Hematopoietic multipotent progenitor cell treated with erythropoietin and hydrocortisone succinate and interleukin-3 and kit ligand, for 17 days (in vitro differentiated cells): ENCODE measurements at places on chromosomes 6 and 20.

- DNase-seq, result no peak
Observed at GRCh38 chr6:158769771-158770432, 49.3 kb downstream of the EZR start.

- DNase-seq, result no peak
Observed at GRCh38 chr6:105493736-105494135, 90.9 kb upstream of the PREP start.

DNA sequence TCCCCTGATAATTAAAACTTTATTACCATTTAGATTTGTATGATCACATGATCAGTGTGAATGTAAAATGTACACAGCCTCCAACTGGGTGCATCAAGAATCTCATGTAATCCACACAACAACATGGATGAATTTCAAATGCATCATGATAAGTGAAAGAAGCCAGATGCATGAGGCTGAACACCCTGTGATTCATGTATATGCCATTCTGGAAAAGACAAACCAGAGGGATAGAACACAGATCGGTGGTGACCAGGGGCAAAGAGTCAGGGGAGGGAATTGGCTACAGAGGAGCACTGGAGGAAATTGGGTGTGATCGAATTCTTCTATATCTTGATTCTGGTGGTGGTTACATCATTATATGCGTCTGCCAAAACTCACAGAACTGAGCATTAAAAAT lies 170.7 kb upstream of the SLC24A3 start:
- DNase-seq, result no peak

- DNase-seq, result peak; percentile 52
Observed at GRCh38 chr20:62534526-62535221, 58.9 kb upstream of the GATA5 start.

DNA sequence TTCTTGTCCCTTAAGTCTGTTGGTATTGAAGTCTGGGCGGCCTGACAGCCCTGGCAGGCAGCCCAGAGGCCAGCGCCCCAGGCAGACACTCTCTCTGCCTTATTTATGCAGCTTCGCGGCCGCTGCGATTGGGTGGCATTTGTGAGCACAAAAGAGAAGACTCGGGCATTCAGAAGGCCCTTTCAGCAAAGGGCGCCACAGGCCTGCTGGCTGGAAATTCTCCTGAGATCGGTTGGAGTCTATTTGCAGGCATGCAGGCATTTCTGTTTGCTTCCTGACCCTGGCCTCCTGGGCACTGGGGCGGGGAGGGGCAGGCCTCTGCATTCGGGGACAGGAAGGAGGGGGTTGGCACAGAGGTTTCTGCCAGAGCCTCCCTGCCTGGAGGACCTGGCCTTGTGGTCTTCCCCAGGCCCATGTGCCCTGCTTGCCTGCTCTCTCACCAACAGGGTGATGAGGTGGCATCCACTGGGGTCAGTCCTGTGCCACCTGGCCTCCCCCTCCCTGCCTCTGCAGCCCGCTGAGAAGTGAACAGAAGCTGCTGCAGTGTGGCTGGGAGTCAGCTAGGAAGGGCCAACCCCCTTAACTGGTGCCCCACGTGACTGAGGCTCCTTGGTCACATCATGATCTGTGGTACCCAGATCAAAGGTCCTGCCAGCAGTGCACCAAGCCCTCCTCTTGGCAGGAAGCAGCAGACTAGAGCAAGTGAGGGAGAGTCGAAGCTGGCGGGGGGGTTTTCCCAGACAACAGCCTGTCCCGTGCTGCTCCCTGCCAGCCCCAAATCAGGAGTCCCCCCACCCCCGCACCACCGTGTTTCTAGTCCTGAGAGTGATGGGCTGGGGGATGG lies 16.6 kb upstream of the CCDC167 start:
- DNase-seq, result no peak

DNA sequence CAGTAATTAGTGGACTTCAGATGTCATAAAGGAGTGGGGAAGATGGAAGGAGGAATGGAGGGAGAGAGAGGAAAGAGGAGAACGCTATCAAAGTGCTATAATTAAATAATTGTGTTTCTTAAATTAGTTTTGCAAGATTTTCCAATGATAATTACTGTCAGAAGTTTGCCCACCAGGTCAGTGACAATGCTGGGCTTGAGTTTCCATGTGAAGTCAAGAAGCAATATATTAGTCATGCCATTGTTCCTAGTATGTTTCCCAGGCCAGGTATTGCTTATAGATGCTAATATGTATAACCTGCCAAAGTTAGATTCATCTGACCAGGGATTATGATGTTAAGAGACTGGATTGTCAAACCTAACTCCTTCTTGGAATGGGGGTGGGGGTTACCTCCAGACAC lies 131.9 kb downstream of the GJA10 start:
- no peak for DNase-seq

DNA sequence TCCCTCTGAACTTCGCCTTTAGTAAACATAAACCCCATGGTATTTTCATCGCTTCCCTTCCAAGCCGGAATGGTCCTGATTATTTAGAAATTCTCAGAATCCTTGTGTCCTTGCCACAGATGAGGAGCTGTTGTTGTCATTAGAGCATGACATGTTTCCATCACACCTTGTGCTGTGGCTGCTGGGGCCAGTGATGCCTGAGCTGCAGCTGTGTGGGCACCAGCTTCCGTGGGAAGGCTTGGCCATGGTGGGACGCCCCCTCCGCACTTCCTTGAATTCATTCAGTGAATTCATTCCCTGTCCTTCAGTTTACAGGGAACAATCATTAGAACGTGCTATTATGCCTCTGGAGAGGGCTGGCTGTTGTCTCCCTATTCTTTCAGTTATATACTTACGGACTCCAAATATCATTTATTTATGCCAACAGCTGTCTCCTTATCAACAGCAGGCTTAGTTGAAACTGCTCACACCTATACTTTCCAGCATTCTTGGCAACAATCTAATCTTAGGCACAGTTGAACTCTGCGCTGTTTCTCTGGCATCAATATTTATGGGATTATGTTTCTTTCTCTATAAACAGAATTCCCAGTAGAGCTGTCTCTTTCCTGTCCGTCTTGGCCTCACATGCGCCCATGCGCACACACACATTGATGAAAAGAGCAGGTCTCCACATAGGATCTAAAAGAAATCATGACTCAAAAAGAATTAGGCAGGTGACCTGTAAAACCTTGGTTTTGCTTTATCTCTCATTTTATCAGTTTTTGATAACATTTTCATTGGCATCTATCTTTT lies 9.0 kb downstream of the ADGRF1 start:
- DNase-seq, result no peak

- DNase-seq, result peak; percentile 89
Observed at GRCh38 chr6:49646130-49646824, 9.6 kb upstream of the RHAG start.

DNA sequence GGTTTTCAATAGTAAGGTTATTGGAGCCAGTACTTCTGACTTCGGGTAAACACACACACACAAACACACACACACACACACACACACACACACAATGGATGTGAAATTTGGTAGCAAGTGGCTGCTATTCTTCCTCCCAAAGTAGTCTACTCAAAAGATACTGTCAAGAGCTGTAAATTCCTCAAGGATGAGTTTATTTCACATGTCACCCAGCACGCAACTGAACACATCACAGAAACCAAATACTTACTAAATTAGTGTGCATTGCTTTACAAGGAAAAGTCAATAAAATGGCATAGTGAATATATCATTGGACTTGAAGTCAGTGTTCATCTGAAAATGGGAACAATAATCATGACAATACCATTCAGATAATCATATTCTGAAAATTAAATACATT lies 32.9 kb downstream of the MMUT start:
- DNase-seq, result no peak

GRCh38 chr20:54044156-54044555 lies 26.2 kb downstream of the BCAS1 start:
- peak; percentile 37 for DNase-seq

DNA sequence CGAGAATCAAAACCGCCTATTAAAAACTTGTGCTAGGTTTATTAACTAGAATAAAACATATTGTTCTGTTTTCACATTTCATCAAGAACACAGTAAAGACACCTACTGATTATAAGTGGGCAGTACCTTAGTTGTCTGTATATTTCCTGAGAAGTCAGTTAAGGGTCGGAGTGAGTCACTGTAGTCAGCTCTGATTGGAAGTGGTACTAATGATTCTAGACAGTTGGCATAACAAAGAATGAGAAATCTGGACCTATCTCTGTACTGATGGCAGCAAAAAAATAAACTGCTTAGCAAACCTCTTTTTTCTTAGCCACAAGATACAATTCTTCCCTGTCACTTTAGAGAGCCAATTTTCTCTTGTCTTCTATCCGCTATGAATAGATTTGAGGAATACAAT lies 387.3 kb upstream of the ADGRB3 start:
- no peak for DNase-seq

- DNase-seq, result no peak
Observed at GRCh38 chr6:90583179-90583835, 3.6 kb downstream of the MAP3K7 start.

GRCh38 chr6:112235956-112236355 lies 18.4 kb downstream of the LAMA4 start:
- DNase-seq, result no peak

- no peak for DNase-seq
Observed at GRCh38 chr6:80932359-80932758, 820.1 kb downstream of the TENT5A start.

DNA sequence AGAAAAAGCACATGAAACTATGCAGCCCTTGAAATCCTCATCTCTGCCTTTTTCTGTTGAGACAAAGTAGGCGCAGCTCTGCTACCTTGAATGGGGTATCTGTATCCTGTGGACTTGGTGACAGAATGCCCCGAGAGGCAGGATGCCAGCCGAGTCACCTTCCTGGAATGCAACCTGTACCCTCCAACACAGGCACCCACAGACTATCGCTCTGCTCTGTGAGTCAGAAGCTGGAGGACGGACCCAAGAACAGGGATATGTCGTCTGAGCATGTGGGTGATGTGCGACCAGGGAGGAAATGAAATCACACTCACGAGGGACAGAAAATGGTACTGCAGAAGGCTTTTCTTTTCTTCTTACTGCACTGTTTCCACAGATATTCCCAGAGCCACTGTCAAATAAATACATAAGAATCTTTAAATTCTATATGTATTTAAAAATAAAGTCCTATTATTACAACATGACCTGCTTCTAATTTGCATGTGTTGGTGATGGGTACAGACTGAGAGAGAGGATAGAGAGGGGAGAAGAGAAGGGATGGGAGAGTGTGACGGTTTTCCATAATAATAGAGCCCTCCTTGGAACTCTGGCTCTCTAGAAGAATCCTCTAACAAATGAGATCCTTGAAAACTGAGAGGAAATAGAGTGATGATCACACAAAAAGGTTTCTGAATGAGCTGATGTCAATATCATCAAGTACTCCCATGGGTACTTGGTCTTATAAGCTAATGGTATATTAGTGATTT lies 308.1 kb downstream of the FOXC1 start:
- no peak for DNase-seq

DNA sequence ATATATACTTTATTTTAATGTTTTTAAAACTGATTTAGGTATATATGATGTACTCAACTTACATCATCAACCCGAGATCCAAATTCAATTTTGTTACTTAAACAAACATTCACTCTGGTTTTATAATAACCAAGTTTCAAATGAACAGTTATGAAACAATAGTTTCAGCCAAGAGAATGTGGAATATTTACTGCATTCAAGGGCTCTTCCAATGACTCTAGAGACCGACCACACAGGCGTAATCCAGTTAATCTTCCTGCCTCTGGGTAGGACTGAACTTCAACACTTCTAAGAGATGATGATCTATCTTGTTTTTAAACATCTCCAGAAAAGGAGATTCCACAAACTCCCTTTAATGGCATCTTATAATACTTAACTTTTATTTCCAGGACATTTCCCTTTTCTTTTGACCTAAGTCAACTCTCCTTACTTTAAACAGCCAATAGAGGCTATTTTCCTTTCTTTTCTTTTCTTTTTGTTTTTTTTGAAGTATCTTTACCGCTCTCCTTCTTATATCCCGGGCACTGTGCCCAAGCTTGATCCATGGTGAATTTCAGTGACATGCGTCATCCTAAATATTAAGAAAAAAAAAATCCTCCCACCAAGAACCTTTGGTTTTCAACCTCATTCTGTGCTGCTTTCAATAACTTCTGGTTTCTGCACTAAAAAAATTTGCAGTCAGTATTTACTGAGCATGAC lies 110.1 kb downstream of the KIF13A start:
- no peak for DNase-seq

DNA sequence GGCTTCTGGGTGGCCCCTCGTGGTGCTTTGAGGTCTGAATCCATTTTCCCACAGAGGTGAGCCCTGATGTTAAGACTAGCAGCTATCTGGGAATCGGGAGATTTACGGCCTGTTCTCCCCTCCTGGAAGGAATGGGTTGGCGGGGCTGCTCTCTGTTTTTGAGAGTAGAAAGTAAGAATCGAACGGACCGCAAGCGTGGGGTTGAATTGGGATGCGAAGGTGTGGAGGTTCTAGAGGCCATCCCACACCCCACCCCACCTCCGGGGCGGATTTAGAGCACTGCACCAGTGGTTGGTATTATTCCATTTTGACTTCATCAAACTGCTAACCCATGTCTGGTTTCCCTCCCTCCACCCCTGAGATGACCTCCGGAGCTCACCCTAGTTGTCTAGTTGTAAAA lies 11.5 kb downstream of the PYGB start:
- DNase-seq, result no peak

DNA sequence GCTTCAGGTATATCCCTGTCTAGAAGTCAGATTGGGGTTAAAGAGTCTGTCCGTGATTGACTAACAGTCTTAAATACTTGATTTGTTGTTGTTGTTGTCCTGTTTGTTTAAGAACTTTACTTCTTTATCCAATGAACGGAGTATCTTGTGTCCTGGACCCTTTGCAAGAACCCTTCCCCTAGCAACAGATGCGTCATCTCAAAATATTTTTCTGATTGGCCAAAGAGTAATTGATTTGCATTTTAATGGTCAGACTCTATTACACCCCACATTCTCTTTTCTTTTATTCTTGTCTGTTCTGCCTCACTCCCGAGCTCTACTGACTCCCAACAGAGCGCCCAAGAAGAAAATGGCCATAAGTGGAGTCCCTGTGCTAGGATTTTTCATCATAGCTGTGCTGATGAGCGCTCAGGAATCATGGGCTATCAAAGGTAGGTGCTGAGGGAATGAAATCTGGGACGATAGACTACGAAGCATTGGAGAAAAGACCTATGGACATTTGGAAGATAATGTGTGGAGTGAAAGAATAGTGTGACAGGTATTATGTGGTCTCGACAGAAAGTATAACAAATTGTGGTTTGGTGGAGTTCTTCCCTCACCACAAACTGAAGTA lies at the start of gene HLA-DRA:
Gene HLA-DRA (plus strand): TSS at position 286 of the 613 bp plus-strand sequence. CDS start 64 bp downstream, at position 350.
- peak; percentile 39 for DNase-seq

DNA sequence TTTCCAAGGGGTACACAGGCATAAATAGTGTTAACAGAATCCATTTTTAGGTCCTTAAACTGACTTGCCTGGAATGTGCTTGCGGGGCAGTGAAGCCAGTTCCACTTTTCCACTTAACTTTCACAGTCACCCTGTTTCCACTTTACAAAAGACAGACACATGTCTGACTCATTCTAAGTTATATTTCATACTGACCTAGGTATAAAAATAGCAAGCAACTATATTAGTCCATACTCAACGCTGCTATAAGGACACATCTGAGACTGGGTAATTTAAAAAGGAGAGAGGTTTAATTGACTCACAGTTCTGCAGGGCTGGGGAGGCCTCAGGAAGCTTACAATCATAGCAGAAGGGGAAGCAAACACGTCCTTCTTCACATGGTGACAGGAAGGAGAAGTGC lies 88.2 kb downstream of the MTFR2 start:
- no peak for DNase-seq

- no peak for DNase-seq
Observed at GRCh38 chr20:24991897-24992486, 559 bp downstream of the APMAP start.
